ENCODE measurements at places on chromosomes 12 and 14.
A peak's percentile ranks its signal among the peaks of the same experiment; 100 is the strongest.

GRCh38 chr12:131040491-131040890, 86.8 kb downstream of the ADGRD1 start:
- no peak for DNase-seq

DNA sequence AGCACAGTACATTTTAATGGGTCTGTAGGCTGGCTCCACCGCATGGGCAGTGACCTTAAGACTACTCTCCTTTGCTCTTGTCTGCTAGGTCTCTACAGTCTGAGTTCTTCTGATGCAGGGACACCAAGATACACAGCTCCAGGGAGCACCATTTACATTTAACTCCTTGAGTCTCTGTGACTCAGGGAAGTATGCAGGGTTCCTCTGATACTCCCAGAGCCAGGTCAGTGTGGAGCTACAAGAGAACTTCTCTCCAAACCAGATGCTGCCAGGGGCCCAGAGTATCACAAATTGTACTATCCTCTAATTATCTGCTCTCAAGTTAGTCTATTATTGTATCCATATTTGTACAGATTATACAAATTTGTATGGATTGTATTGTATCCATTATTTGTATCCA, 15.2 kb downstream of the ZFP36L1 start:
- DNase-seq, result no peak

DNA sequence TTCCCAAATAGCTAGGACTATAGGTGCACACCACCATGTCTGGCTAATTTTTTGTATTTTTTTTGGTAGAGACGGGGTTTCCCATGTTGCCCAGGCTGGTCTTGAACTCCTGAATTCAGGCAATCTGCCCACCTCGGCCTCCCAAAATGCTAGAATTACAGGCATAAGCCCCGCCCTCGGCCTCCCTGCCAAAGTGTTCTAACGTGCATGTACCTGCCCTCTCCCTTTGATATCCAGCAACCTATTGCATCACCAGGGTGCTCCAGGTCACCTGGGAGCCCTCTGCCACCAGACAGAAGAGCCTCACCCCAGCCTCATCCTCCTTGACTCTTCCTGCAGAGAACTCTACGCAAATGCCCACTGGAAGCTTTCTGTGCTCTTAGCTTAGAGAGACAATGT, 2.2 kb upstream of the EML1 start:
- no peak for DNase-seq

DNA sequence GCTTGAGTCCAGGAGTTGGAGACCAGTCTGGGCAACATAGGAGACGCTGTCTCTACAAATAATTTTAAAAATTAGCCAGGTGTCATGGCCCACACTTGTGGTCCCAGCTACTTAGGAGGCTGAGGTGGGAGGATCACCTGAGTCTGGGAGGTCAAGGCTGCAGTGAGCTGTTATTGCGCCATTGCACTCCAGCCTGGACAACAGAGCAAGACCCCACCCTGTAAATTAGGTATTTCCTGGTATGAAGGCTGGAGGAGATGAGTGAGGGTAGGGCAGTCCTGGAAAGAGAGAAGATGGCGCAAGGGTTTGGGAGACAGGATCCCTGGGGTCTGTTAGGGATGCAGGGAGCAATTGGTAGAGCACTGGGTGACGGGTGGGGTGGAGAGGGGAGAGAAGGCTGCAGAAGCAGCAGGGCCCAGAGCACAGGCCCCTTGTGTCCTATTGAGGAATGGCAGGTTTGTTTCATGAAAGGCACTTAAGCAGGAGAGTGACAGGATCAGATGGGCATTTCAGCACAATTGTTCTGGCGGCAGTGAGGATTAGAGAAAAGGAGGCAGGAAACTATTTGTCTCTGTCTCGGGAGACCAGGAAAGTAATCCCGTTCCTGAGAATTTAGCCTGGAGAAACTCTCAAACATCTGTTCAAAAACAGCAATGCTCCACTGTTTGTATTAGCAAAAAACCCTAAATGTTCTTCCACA, 47.2 kb upstream of the KTN1 start:
- no peak for DNase-seq

DNA sequence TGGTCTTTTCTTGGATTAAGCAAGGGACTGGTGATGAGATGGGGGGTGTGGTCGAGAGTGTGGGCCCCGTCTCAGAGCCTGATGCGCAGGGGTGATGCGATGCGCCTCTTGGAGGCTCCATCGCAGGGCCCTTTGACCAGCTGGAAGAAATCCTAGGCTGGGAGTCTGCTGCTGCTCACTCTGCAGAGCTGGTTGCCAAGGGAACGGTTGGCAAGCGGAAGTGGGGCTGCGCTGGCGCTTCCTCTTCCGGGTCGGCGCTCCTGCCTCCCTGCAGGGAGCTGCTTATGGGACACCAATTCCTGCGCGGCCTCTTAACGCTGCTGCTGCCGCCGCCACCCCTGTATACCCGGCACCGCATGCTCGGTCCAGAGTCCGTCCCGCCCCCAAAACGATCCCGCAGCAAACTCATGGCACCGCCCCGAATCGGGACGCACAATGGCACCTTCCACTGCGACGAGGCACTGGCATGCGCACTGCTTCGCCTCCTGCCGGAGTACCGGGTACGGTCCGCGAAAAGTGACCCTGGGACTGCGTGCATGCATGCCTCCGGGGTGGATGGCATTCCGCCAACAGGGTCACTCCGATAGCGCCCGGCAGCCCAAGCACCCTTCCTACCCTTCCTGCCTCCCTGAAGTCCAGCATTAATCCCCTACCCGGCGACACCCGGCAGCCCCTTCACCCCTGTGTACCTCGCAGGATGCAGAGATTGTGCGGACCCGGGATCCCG, at the start of gene MYG1:
Gene MYG1, plus strand, starts transcription at position 242 of the 727 bp plus-strand sequence. Its CDS starts 43 bp downstream, at position 285.
- DNase-seq, result peak; percentile 90

DNA sequence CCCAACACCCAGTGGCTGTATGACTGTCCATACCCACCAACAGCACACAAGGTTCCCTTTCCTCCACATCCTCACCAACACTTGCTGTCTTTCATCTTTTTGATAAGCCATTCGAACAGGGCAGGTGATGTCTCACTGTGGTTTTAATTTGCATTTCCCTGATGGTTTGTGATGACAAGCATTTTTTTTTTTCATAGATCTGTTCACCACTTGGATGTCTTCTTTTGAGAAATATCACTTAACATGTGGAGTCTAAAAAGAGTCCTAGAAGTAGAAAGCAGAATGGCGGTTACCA, 198.1 kb upstream of the DIO3 start:
- no peak for DNase-seq

DNA sequence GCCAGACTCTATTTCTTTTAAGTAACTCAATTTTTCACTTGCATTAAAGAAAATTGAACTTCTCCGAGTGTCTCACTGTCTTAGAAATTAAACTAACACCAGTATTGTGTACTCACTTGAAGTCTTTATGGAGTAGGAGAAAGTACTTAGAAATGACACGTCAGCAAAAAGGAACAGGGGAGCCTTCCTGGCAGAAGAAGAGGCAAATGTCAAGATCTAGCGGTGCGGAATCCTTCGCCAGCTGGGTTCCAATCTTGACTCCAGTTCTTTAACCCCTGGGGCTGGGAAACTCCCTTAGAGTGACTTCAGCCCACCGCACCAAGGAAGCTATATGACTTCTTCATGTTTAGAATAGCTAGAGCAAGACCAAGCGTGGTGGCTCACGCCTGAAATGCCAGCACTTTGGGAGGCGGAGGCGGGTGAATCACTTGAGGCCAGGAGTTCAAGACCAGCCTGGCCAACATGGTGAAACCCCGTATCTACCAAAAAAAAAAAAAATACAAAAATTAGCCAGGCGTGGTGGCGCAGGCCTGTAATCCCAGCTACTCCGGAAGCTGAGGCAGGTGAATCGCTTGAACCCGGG, 34.4 kb downstream of the WBP11 start:
- DNase-seq, result peak; percentile 66

- no peak for DNase-seq
These were observed 42.7 kb downstream of the DBX2 start for GRCh38 chr12:45008211-45008610.

GRCh38 chr12:28032811-28033537, 60.4 kb upstream of the PTHLH start:
- no peak for DNase-seq

DNA sequence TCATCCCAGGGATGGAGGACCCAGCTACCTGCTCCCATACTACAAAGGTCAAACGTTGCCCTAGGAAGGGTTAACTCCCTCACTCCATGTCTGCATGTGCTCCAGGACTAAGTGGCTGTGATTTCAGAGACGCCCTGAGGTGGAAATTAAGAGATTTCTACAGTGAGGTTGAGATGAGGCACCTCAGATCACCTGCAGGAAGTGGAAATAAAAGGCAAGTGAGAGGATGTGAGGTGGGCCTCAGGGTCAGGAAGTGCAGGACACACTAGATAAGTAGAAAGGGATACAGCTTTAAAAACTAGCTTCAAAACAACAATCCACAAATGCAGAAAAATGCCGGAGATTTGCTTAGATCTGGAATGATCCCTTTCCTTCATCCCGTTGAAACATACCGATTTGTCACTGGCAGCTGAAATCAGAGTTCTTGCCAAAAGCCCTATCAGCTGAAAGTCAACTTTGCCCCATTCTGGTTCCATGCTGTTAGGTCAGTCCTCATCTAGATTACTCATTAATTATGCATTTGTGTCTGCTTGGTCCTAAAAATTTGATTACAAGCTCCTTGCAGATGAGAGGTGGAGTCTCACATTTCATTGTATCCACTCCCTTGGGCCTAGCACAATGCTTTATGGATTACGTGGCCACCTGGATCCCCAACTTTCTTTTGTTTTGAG, 6.6 kb downstream of the PLBD1 start:
- no peak for DNase-seq

DNA sequence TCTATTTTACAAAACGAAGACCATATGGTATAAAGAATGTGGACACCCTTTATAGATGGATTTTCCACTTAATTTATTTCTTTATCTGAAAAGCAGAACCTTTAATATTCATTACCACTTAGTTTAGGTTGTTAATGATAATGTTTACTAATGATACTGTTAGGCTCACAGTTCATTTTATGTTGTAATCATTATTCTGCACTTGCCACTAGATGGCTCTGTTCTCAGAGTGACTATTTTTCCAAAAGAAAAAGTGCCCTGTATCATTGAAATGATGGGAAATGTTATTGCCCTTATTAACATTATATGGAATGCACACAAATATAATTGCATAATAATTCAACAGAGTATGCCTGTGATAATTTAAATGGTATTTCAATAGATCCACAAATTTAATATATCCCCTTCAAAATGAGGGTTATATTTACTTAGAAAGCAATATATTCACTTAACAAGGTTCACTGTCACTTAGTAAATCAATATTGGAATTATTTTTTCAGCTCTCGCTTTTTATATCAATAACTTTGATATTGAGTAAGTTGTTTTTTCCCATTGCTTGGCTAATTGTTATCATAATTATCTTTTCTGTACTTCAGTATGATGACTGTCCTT, 95.7 kb downstream of the PDE3A start:
- DNase-seq, result no peak

DNA sequence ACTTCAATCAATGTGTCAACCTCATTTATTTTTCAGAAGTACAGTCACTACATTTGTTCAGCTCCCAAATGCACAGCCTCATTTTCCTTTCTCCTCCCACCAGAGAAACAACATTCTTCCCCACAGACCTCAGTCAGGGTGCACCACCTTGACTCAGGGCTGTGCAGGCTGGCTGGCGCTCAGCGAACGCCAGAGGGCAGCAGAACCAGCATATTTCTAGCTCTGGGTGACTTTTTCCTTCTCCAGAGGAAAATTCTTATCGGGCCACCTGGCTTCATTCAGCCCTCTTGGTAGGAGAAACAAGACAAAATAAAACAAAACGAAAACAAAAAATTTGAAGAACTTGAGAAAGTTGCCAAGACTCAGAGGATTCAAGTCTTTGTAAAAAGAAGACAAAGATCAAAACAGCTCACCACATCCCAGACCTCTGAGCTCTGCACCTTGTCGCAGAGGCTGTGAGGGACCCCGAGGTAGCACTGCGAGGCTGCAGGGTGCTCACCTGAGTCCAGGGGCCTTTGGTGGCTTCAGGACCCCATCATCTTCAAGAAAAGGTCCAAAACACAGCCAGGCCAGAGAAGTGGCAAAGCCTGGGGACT, 33.7 kb downstream of the PAH start:
- DNase-seq, result peak; percentile 63

GRCh38 chr12:28082096-28082495, 108.2 kb upstream of the CCDC91 start:
- DNase-seq, result no peak

DNA sequence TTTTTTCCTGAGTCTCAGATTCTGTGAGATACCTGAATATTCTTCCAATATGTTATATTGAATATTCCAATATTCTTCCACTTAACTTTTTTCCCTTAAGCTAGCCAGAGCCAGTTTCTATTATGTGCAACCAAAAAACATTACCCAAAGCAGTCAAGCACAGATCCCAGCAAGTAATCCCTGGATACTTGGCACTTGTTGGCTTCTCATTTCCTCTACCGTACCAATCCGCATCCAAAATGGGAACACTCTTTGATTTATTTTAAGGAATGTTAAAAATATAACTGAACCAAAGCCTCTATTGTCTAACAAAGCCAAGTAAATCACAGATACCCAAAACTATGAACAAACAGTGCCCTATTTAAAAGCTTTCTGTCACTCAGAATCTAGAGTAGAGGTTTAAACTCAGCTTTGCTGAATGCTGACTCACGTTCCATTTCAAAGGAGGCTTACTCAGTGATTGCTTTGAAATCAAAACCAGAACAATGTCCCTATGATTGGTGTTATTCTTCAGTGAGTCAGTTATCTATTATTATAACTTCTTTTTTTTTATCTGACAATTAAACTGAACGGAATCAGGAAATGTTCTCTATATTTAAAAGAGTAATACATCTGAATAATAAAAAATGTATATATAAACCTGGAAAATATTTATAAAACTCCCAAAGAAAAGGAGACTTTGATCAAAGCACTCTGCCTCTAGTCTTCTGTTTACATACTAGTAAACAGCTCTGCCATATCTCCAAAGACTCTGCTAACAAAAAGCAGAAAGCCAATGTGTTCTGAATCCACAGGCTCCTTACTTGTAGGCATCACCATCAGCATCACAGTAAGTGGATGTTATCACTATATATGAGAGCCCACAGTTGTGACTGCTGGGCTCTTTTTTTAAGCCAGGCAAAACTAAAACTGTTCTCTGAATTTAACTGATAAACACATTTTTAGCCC, 360.8 kb downstream of the CCDC91 start:
- DNase-seq, result no peak

- no peak for DNase-seq
These were observed 5.4 kb upstream of the NR4A1 start for GRCh38 chr12:52045794-52046199.

GRCh38 chr14:89792489-89793366, 161.8 kb downstream of the EFCAB11 start:
- DNase-seq, result no peak

- no peak for DNase-seq
These were observed 1221.0 kb downstream of the AACS start for GRCh38 chr12:126286203-126286602.

DNA sequence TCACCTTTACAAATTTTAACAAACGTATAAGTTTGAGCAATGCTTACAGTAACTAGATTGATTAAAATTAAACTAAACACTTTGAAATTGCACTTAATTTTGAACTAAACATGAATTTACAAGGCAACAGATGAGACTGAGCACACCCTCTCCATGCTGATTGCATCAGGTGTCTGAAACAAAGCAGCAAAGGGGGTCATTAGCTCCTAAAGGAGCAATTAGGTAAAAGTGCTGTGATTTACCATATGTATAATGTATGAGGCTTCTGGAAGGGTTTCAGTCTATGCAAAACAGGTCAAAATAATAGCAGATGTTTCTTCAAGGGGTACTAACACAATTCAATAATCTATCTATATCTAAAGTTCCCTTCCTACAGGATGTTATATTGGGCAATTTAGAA, 98.8 kb upstream of the LMNTD1 start:
- no peak for DNase-seq
